ENCODE measurements at places on chromosomes 7 and 10.

- peak; percentile 64 for DNase-seq
Measured at GRCh38 chr10:125141860-125142484, 18.4 kb downstream of the CTBP2 start.

DNA sequence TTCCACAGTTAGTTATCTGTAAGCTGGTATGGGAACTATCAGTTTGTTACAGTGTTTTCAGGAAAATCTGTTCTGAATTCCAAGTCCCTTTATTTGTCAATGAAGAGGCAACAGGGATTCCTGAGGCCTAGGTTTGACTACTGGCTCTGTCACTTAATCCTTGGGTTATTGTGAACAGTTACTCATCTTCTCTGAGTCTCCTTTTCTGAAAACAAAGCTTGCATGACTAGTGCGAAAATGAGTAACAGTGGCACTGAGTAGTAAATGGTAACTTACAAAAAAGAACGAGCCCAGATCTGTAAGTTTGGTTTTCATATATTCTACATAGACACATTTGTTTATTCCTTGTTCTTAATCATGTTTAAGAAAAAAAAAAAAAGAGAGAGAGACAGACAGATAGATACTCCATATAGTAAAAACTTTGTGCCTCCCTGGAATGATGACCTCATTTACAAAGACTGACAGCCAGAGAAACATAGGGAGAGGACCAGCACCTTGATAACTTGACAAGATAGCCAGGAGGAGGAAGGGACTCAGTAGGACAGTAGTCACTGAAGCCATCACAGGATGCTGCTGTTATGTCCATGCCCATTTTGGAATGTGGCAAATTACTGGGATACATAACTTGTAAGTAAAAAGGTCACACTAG is 1.9 kb downstream of the MRPS33 start:
- no peak for DNase-seq

DNA sequence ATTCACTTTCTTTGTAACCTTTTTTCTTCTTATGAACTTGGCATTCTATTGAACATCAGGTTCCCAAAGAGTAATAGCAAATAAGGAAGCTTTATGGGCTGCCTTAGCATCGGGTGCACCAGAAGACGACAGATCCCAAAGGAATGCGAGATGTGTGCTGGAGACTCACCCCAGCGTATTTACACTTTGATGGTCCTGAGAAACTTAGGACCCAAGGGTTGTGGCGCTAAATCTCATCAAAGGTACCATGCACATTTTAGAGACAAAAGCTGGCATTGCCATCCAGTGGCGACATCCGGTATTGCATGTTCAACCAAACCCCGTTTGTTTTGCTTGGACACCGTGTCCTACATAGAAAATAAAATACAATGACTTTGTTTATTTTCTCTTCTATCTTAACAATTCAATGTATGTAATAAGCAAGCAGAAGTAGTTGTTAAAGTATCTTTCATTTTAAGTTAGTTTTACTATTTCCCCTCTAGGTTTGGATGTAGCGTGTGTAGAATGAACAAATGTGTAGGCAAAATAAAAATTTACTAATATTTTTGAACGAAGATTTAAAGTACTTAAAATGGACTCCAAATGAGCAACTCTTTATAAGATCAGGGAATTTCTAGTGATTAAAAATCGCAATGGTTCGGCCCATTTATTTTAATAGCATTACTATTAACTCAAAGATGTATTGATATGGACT is 1154.8 kb downstream of the GATA3 start:
- DNase-seq, result peak; percentile 58

DNA sequence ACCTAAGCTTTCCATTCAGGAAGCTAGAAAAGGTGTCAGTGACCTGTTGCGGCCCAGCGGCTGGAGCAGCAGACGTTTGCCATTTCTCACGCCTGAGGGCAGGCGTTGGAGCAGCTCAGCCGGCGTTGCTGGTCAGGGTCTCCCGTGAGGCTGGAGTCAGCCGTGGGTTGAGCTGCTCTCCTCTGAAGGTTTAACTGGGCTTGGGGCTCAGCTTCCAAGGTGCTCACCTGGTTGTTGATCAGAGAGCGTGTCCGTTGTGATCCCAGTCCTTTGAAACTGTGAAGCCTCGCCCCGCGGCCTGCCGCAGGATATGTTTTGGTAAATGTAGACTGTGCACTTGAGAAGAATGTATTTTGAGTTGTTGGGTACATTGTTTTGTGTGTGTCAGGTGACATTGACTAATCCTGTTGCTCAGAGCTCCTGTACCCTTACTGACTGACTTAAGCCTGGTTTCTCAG is 20.6 kb upstream of the PWWP2B start:
- no peak for DNase-seq

DNA sequence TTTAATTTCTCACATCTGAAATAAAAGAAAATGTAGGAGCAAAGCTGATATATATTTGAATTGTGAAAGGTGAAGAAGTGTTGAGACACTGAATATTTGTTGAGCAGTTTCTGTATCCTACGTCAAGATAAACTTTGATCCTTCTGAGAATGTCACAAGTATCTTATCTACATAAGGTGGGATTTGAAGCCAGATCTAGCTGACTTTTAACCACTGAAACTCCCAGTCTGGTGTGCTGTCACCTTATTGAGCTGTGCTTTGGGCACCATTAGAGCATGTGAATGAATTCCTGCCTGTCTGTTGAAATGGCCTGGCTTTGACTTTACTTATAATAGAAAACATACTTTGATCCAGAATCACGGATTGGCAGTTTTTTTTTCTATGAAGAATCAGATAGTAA is 15.2 kb downstream of the GPR141 start:
- DNase-seq, result no peak

GRCh38 chr7:50693455-50694130 is 89.1 kb downstream of the GRB10 start:
- DNase-seq, result no peak

DNA sequence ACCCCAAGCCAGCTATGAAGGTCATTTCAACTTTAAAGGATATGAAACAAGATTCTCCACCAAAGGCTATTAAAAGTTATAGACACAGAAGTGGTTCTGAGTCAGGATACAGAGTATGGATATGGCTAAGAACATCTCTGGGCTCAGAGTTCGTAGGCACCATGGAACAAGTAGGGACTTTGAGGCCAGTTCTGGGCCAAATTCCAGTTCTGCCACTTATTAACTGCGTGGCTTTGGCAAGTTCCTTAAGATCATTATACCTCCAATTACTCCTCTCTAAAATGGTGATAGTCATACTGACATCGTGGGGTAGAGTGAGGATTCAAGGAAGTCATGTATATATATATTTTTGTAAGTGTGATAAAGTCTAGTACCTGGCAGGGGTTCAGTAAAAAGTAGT is 105.8 kb upstream of the NFE2L3 start:
- DNase-seq, result no peak

GRCh38 chr10:27319752-27320431 is 79.3 kb upstream of the ACBD5 start:
- peak; percentile 77 for DNase-seq

GRCh38 chr10:35041502-35041879 is 48.6 kb downstream of the CUL2 start:
- no peak for DNase-seq

- no peak for DNase-seq
Measured at GRCh38 chr7:107943018-107943417, 52.0 kb downstream of the DLD start.

GRCh38 chr10:13978533-13979115 is 352.1 kb downstream of the FRMD4A start:
- peak; percentile 60 for DNase-seq

DNA sequence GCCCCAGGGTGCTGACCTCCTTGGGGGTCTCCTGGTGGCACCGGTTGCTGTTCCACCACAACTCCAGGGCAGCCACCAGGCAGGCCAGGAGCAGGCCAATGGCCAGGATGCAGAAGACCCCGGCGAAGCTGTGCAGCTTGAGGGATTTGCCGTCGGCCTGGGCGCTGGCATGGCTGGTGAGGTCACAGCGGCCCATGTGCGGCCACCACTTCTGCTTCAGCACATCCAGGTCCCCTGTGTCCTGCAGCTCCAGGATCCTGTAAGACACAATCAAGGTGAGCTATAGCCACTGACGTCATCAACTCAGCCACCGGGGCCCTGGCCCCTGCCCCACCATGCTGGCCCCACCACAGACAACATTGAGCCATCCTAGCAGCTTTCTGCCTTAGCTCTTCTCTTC is 753.2 kb downstream of the GRID1 start:
- DNase-seq, result no peak

DNA sequence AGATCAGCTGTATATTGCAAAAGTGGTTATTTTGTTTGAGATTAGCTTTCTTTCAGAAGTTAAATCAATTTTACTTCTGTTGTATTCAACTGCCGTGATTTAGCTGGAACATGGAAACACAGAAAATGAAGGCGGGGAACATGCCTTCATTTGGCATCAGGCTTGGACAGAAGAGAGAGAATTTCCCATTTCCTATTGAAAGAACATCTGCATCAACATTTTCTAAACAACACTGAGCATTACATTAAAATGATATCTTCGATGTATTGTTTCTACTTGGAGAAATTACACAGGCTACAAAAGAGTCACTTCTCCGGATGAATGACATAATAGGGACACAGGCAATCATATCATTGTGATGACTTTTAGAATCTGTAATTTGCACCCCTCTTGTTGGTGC is 46.6 kb upstream of the KLF6 start:
- no peak for DNase-seq

- DNase-seq, result no peak
Measured at GRCh38 chr7:126776498-126776897, 476.2 kb downstream of the GRM8 start.

DNA sequence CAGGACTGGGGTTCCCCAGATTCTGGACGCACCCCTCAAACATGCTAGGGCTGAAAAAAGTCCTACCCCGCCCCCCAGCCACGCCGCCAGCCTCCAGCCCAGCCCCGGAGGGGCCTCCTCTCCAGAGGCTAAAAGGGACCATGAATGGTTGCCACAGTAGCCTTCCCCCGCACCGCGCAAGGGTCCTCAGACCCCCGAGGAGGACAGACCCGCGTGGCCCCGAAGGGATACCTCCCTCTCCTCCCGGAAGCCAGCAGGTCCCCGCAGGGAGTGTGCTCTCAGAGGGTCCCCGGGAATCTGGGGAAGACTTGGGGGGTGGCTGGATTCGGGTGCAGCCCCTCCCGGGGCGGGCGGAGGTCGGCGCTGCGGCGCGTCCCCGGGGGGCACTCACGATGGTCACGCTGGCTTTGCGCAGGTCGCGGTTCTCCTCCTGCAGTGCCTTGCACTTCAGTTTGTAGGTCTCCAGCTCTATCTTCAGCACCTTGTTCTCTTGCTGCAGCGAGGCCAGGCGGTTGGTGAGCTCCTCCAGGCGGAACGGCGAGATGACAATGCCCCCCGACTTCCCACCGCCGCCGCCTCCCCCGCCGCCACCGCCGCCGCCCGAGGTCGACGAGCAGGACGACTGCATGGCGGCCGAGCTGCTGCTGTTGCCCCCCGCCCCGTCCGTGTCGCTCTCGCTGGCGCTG is 482 bp downstream of the CCDC6 start:
- no peak for DNase-seq

DNA sequence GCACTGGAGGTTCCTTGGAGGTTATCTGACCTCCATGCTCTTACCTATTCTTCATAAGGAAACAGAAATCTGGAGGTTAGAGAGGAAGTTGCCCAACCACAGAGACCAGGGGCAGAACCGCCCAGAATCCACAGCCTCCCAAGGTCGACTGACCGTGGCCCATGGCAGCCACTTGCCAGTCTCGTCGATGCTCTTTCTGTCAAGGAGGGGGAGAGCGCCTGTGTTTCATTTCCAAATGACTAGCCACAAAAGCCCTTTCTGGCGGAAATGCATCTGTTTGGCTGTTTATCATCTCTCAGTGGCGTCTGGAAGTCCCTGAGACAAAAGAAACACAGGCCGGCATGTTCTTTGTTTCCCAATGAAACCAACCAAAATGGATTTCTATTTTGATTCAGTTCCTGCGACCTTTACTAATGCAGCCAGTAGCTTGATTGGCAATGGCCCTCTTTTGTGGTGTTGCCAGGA is 2.9 kb downstream of the RAMP3 start:
- DNase-seq, result no peak

DNA sequence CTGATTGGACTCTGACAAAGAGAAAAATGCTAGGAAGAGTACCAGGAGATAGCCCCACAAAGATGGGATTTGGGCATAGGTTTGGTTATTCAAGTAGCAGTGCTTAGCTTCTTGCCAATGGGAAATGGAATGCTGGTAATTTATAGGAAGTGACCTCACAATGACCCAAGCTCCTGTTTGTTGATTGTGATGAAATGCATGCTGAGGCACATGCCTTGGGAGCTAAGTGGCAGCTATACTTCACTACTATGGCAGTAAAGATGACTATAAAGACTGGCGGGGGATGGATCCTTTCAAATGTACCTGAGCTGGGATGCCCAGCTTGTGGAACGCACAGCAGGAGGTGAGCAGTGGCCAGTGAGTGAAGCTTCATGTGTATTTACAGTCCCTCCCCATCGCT is 153.8 kb downstream of the ZNF22 start:
- no peak for DNase-seq

DNA sequence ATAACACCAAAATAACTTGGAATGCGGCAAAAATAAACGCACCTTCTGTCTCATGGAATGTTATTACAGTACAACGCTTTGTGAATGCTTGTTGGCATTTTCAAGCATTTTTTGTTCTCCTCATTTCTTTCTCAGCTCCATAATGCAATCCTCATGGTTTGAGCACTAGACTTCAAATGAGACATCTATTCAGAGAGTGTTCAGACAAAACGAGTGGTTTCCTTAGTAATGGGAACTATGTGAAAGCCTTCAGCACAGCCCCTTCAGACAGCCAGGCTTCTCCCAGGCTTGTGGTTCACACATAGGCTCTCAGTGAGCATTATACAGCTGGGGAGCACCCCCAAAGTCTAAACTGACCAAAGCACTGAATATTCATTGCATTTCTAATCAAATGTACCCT is 8.6 kb upstream of the LRRN3 start:
- peak; percentile 11 for DNase-seq

- no peak for DNase-seq
Measured at GRCh38 chr7:99314504-99314903, 11.2 kb upstream of the ARPC1A start.

GRCh38 chr10:116744163-116744753 is 1.9 kb upstream of the HSPA12A start:
- no peak for DNase-seq

GRCh38 chr7:98135984-98136383 is 29.3 kb downstream of the LMTK2 start:
- DNase-seq, result no peak

GRCh38 chr7:146115851-146116520 is 615 bp upstream of the CNTNAP2 start:
- peak; percentile 91 for DNase-seq

GRCh38 chr10:97574374-97575126 is 2.0 kb downstream of the ANKRD2 start:
- DNase-seq, result peak; percentile 77

DNA sequence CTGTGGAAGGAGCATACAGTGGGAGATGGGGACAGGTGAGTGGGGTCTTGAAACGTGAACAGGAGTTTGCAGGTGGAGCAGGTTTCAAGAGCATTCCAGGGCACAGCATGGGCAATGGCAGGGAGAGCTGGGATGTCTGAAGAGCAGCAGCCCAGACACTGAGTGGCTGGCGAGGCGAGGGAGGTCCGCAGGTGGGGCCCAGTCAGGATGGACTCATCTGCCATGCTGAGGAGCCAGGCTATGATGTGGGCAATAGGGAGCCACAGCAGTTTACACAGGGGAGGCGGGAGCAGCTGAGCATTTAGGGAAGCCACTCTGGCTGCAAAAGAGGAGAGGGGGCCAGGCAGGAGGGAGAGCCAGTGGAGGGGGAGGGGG is 138.7 kb downstream of the FAM53B start:
- no peak for DNase-seq

Data from muscle of leg (tissue), 16 donors.